ENCODE measurements at places on chromosomes 5 and 9.

- no peak for DNase-seq
These were observed 602 bp upstream of the ACTL7A start for GRCh38 chr9:108861464-108861863.

GRCh38 chr5:97914483-97914882 lies 731.4 kb upstream of the RIOK2 start:
- DNase-seq = no peak

- no peak for DNase-seq
These were observed 7.2 kb downstream of the GRHPR start for GRCh38 chr9:37429441-37430285.

GRCh38 chr9:99827244-99827643 lies 5.6 kb downstream of the NR4A3 start:
- no peak for DNase-seq

- DNase-seq = peak; percentile 90
These were observed 775.8 kb downstream of the EFNA5 start for GRCh38 chr5:106894964-106895363.

GRCh38 chr5:9226016-9226536 lies 319.8 kb downstream of the SEMA5A start:
- DNase-seq = no peak

DNA sequence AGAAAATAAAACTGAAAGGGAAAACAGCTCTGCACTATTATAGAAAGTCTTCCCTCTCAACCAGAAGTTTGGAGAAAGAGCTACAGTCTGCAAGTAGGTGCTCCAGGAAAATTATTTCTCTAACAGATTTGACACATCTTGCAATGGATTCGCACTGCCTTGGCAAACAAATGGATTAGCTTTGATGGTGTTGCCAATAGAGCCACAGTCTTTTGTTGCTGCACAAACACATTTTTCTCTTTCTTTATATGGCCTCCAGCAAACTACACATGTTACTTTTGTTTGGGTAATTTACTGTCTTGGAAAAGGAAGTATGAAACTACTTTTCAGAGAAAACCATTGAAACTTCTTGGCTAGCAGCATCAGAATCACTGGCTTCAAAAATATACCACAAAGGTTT lies 523.1 kb downstream of the EFNA5 start:
- no peak for DNase-seq

DNA sequence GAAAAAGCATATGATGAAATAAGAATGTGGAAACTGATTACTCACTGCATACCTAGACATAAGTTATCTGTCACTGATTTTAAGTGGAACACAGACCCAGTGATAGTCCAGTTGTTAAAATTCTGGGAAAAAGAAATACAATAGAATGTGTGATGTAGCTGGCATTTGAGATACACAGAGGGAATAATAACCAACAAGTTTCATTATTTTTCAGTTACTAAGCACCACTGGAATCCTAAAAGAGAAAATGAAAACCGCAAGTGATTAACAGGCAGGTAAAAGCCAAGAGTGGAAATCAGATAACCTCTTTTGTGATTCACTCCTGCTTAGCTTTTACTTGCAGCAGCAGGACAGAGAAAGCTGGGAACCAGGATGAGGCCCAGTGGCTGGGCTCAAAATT lies 994.0 kb upstream of the SEMA6A start:
- no peak for DNase-seq

- no peak for DNase-seq
These were observed 1.1 kb downstream of the GCNT4 start for GRCh38 chr5:75051217-75051751.

- no peak for DNase-seq
These were observed 940 bp upstream of the CAMK4 start for GRCh38 chr5:111223101-111223786.

- no peak for DNase-seq
These were observed 4.1 kb downstream of the ASB6 start for GRCh38 chr9:129637673-129638439.

DNA sequence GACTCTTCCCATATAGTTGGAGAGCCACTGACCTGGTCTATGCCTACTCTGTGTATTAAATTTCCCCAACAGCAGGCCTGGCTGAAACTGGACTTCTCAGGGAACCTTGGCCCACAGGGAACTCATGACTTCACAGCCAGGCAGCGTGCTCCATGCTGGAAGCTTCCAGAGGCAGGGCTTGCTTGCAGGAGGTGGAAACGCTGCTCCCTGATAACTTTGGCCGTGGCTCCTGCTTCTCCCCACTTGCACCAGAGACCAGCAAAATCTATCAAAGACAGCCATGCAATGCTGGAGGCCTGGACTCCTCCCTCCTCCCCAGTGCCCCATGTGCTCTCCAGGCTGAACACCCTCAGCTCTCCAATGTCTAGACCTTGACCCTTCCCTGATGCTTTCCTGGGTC lies 137.1 kb downstream of the GABBR2 start:
- DNase-seq = no peak

DNA sequence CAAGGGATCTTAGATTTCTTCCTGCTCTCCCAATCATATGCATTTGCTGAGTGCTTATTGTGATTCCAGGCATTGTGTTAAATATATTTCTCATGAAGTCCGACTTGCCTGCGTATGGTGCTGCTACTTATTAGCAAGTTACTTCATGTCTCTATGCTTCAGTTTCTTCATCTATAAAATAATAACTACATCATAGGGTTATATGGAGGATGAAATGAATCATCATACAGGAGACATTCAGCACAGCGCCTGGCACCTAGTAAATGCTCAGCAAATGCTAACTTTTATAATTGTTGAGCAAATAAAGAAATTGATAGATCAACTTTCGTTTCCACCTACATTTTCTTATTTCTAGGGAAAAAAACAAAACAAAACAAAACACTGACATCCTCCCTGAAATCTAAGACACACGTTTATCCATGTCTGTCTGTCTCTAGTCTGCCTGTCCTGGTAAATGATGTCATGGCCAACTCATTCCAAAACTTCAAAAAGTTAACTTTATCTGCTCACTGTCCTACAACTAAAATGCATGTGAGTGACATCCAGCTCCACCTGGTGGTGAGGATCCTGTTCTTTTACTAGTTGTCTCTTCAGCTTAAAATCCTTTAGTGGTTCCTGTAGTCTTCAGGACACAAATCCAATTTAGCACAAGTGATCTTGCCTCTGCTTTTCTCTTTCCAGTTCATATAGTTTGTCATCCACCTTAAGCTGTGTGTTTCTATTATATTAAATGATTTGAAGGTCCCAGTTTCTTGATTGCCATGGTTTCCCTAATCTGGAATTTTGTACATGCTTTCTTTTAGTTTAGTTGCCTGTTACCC lies 27.7 kb downstream of the PPP3R2 start:
- DNase-seq = peak; percentile 81

GRCh38 chr5:56683733-56684132 lies 131.6 kb upstream of the MAP3K1 start:
- DNase-seq = no peak

DNA sequence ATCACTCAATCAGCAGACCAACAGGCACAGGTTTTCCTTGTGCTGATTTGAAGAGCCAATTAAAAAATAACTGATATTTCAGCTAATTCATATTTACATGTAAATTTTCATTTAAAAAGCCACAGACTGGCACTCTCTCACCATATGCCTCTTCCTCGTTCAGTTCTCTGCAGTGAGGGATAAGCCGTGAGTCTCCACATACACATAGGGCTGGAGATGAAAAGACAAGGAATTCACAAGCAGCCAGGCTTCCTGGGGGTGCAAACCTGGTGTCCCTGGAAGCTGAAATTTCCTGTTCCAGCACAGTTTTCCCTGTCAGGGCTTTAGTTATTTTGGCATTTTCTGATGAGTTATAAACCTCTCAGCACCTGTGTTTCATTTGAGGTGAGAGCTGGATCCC lies 323.9 kb upstream of the PANK3 start:
- DNase-seq = no peak

DNA sequence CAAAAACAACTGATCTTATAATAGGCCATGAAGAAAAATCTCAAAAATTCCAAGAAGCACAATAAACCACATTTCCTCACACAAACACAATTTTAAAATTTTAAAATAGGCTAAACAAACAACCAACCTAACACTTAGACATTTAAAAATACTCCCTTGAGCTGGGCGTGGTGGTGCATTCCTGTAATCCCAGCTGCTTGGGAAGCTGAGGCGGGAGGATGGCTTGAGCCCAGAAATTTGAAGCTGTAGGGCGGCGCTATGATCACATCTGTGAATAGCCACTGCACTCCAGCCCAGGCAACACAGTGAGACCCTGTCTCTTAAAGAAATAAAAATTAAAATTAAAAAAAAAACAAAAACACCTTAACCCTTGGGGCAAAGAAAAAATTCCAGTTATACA lies 36.9 kb upstream of the TESK1 start:
- no peak for DNase-seq

DNA sequence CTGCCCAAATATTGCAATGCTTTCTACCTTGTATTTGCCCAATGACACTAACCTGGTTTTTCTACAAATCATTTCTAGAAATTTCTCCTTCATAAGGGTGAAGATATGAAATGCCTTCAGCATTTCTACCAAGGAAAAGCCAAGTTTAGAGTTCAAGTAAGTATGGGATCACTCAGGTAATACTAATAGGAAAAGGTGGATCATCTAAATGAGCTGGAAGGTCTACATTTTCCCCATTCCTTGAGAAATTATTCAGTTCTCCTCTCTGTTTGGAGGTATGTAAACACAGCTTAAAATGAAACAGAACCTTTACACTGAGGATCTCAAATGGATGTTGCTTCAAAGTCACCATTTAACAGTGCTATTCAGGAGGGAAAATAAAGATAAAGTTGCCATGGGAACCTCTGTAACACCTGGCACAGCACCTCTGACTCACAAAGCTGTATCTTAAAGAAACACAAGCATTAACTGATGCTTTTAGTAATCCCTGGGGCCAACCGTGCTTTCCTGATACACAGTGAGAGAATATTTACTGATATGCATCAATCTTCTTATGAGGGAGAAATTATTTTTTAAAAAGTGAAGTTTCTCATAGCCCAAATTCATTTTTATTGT lies 161.3 kb downstream of the DRD1 start:
- no peak for DNase-seq

DNA sequence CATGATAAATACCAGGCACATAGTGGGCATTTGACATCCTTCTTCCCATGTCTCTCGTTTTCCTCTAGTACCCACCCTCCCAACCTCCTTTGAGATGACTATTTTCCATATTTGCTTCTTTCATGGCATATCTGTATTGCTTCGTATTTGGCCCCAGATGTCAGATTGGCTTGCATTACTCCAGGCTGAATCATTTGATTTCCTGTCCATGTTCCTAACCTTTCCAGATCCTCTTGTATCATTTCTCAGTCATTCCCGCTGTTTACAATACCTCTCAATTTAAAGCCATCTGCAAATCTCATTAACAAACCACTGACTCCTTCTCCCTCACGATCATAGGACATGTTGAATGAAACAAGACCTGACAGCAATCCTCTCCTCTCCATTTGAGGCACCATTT lies 19.9 kb downstream of the MTX3 start:
- DNase-seq = peak; percentile 49

GRCh38 chr9:85283421-85283820 lies 458.3 kb downstream of the AGTPBP1 start:
- DNase-seq = no peak
